NCI-H1417 (cell line): ENCODE measurements at places on chromosomes 3 and 15.

DNA sequence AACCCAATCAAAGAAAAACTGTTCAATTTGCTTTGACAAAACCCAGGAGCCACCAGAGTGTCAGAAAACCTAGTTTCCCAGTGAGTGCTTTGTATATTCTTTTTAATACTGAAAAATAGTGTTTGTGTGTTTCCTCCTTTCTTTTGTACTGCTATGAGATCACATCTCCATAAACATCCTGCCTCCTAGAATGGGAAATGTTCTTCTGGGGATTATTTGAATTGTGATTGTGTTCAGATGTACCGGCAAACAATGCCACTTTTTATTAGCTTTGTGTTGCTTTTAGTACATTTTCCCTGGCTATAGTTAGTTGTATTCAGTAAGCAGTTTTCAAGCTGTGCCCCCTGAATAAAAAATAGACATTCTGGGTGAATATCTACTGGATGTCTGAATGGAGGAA lies 148.0 kb upstream of the NR2E3 start:
- DNase-seq = no peak

GRCh38 chr3:152096280-152096906 lies 172.3 kb upstream of the MBNL1 start:
- DNase-seq = no peak

- DNase-seq = peak; percentile 22
Observed at GRCh38 chr3:108590460-108590859, 938 bp downstream of the DZIP3 start.

DNA sequence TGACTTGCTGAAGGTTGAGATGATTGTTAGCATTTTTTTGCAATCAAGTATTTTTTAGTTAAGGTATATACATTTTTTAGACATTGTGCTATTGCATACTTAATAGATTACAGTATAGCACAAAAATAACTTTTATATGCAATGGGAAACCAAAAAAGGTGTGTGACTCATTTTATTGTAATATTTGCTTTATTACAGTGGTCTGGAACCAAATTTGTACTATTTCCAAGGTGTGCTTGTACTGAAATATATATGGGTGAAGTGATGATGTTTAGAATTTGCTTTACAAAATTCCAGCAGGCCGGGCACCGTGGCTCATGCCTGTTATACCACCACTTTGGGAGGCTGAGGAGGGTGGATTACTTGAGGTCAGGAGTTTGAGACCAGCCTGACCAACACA lies 29.1 kb upstream of the TBC1D23 start:
- DNase-seq = no peak

GRCh38 chr3:126996905-126997304 lies 14.0 kb downstream of the PLXNA1 start:
- DNase-seq = no peak

GRCh38 chr3:194866236-194866635 lies 180.6 kb downstream of the FAM43A start:
- no peak for DNase-seq

GRCh38 chr15:60643555-60643954 lies 164.6 kb upstream of the ICE2 start:
- no peak for DNase-seq

- DNase-seq = no peak
Observed at GRCh38 chr3:119778176-119778575, 3.7 kb upstream of the NR1I2 start.

DNA sequence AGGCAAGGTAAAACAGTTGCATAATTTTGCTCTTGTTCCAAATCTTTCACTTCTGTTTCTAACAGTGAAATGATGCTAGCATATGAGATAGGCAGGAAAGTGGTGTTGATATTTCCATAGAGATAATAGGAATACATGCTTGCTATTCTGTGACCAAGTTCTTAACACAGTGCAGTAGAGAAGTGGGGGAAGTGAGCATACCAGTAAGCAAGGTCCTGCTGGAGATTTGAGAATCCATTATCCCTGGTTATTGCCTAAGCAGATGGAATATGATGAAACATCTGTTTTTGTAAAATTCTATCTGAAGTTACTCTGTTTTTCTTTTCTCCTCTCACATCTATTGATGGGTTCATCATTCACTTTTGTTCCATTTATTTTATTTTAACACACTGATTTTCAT lies 28.7 kb downstream of the USP8 start:
- DNase-seq = no peak

GRCh38 chr3:40043444-40043755 lies 234.0 kb downstream of the MYRIP start:
- no peak for DNase-seq

DNA sequence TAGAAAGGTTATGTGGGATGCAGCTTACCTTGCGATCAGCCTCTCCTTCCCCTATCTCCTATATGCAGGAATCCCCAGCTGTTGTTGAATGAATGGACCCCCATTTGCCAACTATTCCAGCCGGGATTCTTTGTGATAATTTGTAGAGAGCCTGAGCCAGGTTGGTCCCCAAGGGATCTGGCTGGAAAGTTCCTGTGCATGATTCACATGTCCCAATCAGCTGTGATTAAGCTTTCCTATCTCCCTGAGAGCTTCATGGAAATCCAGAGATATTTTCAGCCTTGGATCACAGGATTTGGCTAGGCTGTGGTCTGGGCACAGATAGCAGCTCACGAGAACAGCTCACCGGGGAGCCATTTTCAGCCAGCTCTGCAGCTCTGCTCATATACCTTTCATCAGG lies 76.7 kb downstream of the ARNT2 start:
- DNase-seq = no peak

DNA sequence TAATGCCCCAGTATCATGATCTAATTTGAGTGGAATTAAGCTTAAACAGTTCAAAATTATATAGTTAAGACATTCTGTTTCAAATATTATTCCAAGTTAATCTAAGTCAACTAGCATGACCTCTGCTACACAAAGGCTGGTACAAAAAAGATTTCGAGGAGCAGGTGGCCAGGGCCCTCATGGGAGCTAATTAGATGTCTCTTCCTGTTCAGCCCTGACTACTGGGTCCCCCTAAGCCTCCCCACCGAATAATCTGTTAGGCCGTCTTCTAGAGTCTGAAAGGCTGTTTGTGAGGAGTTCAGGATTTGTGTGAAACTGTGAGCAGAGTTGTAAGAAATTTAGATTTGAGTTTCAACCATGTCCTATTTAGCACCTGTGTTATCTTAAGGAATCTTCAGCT lies 75.4 kb downstream of the PPM1L start:
- DNase-seq = peak; percentile 29

DNA sequence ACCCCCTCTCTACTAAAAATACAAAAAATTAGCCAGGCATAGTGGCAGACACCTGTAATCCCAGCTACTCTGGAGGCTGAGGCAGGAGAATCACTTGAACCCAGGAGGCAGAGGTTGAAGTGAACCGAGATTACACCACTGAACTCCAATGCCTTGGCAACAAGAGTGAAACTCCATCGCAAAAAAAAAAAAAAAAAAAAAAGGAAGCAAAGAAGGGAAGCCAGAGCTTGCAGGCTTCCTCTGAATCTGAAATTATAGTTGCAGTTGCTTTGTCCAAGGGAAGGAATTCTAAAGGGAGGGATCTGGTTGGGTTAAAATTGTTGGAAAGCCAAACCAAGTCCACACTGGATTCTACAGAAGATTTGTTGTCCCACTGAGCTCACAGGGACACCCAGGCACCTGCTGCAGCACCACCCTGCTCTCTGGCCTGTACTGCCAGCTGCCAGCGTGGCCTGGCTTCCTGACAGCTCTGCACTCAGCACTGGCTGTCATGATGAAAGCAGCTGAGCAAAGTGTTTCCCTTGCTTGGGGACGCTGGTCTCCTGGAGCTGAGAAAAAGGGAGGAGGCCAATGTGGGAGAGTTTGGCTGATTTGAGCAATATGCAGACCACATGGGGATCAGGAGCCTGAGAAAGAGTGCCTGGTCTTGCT lies 88.8 kb upstream of the HES1 start:
- peak; percentile 55 for DNase-seq

DNA sequence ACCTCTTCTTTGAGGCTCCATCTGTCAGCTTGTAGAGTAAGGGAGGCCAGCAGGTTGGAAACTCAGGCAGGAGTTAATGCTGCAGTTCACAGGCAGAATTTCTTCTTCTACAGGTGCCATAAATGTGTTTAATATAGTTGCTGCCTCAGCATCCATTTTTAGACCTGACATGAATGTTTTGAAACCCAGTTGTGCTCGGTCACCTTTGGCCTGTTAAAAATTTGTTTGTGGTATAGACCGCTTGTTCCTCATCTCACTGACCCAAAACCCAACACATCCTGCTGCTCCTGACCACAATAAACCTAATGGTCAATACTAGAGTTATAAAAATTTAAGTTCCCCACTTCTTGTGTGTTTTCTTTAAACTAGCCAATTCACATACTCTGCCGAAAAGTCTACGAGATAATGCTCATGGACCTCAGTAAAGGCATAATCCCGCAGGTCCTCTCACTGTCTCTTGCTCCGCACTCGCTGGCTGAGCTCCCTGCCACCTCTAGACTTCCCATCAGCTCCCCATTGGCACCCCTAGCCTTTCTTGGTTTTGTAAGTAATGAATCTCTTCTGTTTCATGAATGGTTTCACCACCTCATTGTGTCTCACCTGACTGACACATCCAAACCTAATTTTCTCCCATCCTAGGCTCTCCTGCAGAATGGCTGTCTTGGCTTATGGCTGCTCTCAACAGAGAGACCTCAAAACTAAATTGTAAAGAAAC lies 138.5 kb upstream of the STRIT1 start:
- no peak for DNase-seq

DNA sequence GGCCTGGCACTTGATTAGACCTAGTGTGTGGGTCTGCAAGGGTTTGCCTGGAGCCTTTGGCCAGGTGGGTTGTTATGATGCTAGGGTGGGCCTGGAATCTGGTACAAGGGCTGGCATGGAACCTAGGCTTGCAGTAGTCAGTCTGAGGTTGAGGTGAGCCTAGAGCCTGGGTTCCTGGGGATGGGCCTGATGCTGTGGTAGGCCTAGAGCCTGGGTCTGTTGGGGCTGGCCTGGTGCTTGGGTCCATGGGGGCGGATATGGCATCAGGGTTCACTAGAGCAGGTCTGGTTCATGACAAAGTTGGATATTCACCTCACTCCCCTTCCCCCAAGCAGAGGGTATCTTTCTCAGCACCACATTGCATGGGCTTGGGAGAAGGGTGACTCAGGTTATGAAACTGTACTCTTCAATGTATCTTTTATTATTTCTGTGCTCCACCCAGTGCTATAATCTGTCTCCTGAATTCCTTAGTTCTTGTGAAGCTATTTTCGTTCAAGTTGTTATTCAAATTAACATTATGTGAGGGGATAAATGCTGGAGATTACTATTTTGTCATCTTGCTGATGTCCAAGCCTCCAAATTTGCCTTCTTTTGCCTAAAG lies 274.4 kb downstream of the NFKBIZ start:
- DNase-seq = no peak
